ENCODE measurements at places on chromosomes 11 and 22. TPM values are rescaled to one million over a fixed set of nuclear protein-coding genes. Genes with fewer than 3 reads are reported as not detected.

- no peak for ATAC-seq
Measured at GRCh38 chr11:78289552-78290292, 101.0 kb downstream of the USP35 start.

ACR gene
- total RNA-seq, result not detected

GRCh38 chr11:95372097-95372656 lies 141.2 kb upstream of the SESN3 start:
- ATAC-seq, result no peak

DNA sequence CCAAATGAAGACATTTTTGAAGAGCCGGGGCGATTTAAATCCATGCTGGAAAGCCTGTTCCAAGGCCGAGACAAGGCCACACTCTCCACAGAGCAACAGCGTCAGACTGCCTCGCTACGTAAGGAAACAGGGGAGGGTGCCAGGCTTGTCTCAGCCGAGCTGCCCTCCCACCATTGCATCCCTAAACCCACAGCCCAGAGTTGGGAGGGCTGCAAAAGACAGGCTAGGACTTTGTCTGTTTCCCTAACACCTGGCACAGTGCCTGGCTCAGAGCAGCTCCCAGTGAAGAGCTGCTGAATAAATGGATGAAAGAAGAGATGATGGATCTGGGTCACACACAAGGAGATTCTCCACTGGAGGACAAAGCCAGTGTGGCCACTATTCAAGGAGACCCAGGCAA lies 51.3 kb upstream of the SCUBE2 start:
- no peak for ATAC-seq

DNA sequence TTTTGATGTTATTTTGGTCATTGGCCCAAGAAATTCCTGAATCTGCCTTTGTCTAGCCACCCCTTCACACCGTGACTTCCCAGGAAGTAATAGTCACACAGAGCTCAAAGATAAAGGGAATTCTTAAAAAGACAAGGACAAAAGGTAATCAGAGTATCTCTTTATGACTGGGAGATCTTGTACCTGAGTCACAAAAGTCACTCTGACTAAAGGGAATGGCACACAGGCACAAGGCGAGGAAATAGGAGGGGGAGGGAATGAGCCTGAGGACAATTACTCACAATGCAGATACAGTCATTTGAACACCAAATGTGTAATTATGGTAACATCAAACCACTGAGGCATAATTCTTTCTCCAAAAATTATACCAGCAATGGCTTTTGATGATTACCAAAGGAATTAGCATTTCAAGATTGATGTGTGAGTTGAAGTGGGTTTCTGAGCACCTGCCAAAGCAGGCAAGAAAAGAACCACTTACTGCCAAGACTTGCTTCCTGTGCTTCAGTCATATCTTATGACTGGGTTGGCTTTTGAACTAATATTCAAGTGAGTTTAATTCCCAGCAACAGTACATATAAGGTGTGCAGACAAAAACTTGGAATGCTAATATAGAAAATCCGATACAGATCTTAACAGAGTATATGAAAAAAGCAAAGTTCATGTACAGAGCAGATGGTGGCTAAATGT lies 856.4 kb downstream of the LRRC4C start:
- ATAC-seq, result no peak

GRCh38 chr11:119352857-119353260 lies 6.4 kb upstream of the MFRP start:
- peak; percentile 23 for ATAC-seq

DNA sequence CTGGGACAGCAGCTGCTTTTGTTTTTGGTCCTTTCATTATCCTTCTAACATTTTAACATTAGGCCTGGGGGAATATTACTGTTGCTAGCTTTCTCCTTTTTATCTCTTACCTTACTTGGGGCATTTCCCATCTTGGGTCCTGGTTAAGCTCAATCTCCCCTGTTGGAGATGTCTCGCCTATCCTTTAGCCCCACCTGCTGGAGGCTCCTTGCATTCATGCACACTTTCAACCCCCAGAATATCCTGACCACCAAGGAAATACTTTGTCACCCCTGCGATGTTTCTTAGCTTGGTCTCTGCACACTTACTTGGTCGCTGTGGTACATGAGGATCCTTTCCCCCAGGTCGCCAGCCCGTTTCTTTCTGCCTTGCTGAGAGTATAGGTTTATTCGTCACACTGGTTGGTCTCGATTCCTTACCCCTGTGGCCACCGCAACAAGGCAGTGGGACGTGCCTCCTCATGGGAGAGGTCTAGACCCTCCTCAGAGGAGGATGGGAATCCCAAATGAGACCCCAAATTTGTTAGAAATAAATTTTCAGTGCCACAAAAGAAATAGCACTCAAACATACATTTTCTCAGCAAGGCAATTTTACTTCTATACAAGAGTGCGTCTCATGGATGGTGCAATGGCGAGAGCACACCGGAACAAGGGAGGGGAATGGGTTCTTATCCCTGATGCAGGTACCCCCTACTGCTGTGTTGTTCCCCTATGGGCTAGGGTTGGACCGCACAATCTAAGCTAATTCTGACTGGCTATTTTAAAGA lies 5.4 kb upstream of the TXN2 start:
- ATAC-seq, result no peak

DNA sequence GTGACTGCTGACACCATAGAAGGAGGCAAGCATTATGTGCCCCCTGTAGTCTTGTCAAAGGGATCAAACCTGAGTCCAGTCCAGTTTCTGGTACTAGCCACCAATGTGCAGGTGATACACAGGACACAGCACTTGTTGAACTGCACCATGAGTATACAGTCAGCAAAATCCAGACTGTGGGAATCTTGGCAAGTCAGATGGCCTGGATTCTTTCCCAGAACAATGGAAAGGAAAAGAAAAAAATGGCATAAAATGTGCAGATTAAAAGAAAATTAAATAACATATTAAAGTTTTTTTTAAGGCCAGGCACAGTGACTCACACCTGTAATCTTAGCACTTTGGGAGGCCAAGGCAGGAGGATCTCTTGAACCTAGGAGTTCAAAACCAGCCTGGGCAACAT lies 16.8 kb downstream of the CRY2 start:
- no peak for ATAC-seq

DNA sequence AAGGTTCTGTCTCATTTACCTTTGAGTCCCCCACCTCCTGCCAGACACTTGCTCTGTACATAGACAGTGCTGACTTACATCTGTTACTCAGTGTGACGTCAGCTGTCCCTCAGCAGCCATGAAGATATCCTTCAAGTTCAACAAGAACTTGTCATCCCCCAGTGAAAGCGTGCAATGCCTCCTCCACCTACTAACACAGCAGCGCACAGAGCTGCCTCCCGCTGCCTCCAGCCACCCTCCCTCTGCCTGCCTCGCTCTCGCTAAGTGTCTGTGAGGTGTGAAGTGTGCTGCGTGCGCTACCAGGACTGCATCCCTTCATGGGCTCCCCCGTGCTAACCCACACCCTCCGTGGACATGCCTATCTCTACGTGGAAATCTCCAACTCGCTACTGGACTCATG lies 621.4 kb downstream of the BRD1 start:
- ATAC-seq, result no peak

PDGFD gene
- total RNA-seq, result 4.4 TPM

- no peak for ATAC-seq
Measured at GRCh38 chr11:101960231-101960630, 43.9 kb upstream of the ANGPTL5 start.

GRCh38 chr22:39664485-39665200 lies 94.1 kb downstream of the CACNA1I start:
- ATAC-seq, result no peak

- ATAC-seq, result no peak
Measured at GRCh38 chr11:63508009-63508408, 2.1 kb downstream of the LGALS12 start.

All from gastroesophageal sphincter (tissue), 4 donors.